ENCODE measurements at places on chromosomes 11 and 22.
A peak's percentile ranks its signal among the peaks of the same experiment; 100 is the strongest.

DNA sequence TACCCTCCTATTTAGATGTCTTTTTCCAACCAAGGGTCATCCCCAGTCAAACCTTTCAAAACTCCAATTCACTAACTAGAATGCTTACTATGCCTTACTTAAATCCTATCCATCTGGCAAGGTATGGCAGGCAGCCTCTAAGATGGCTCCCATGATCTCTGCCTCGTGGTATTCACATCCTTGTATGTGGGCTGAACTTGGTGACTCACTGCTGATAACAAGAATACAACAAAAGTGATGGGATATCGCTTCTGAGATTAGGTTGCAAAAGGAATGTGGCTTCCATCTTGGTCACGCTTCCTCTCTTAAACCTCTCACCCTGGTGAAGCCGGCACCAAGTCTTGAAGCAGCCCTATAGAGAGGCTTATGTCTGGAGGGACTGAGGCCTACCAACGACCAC, 29.6 kb upstream of the UPB1 start:
- DNase-seq: no peak

GRCh38 chr11:87453531-87454089, 415.9 kb downstream of the TMEM135 start:
- DNase-seq: no peak

DNA sequence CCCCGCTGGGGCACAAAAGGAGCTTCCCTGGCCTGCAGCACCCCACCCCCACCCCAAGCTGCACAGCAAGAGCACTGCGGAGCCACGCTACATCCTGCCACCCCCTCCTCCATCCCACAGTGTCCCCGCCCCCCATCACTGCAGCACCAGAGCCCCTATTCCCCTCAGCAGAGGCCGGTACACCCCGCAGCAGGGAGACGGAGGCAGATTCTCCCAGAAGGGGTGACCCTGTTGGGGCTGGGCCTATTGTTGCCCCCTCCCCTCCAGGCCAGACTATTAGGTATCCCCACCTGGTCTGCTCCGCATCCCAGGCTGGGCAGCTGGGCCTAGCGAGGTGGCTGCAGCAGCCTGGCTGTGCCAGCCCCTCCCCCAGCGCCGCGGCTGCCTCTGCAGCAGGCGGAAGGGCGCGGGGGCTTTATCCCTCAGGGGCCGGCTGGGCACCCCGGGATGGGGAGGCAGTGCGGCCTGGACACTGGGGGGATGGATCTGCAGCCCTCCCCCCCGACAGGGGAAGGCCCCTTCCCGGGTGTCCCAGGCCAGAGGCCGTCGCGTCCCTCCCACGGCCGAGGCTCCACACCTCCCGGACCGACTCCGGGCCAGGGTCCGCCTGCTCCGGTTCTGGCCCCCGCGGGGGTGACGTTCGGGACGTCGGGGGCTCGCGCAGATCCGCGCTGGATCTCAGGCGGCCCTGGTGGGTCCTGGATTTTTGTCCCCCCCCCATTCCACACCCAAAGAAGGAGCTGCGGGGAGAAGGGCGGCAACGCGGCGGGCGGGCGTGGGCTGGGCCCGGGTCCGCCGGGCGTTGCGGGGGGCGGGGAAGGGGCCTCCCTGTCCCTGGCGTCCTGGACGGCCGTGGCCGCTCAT, 943 bp downstream of the DUSP8 start:
- DNase-seq: no peak

DNA sequence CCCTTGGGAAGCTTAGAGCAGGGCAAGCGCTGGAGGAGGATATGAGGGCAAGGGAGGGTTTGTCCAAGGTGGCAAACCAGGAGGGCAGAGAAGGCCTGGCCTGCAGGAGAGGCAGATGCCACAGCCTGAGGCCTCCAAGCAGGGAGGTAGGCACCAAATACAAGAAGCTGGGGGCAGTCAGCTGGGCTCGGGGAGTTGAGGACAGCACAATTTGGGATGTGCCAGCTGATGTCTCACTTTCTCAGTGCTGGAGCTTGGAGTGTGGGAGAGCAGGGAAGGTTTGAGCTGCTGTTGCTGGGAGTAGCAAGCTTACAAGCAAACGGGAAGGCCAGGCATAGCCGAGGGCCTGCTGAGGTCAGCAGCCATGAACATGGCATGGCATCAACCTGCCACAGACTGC, 4.0 kb downstream of the ZDHHC24 start:
- DNase-seq: no peak

GRCh38 chr11:72326151-72326848, 82.3 kb upstream of the PHOX2A start:
- no peak for DNase-seq

DNA sequence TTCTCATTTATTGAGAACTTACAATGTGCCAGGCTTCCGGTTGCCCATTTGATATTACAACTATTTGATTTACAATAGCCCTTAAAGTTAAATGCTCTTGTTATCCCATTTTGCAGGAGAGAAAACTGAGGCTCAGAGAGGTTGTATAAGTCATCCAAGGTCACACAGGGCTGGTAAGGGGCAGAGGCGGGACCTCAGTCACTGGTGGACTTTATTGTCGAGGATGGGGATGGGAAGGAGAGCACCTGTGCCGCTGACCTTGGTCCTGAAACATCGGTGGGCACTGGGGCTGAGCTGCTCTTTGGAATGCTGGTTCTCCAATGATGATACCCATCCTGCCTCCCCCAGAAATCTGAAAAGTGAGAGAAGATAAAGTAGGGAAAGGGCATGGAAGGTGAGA, 265.4 kb downstream of the MIAT start:
- no peak for DNase-seq

- no peak for DNase-seq
These were observed 86.3 kb downstream of the SNX19 start for GRCh38 chr11:130829920-130830511.

GRCh38 chr11:47944632-47945031, 35.7 kb upstream of the PTPRJ start:
- no peak for DNase-seq

DNA sequence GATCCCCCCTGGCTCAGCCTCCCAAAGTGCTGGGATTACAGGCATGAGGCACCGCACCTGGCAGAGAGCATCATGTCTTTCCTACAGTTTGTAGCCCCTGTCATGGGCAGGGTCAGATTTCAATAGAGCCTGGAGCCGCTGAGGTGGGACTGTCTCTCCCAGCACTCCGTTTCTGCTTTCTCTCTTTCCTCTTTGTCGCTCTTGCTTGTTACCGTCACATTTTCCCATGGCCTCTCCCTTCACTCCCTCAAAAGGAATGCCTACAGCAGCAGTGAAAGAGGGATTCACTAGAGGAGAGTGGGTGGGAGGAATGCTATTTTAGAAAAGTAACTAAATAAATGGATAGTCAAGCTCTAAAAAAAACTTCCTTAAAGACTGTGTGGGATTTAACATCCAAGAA, 136.7 kb upstream of the TTC12 start:
- DNase-seq: no peak

DNA sequence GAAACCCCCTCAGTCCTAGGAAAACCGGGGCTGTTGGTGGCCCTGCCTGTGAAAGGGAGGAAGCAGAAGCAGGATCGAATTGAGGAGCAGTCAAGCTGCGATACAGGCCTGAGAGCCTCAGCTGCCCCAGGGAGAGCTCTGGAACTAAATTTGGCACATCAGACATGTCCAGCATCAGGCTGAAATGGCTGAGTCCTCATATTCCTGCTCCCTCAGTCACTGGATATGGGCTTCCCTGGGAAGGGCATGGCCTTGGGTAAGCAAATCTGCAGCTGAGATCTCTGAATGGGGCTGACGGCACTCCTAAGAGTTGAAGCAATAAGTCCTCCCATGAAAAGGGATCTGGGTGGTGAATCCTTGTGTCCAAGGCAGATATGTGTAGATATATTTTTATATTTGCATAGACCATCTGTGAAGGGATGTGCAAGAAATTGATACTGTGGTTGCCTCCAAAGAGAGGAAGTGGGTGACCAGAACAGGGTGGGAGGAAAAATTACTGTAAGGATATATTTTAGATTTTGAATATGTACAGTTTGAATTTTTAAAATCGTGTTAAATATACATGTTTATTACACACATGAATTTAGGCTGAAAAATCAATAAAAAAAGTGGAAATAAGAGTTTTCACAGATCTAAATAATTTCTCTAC, 45.5 kb downstream of the APIP start:
- no peak for DNase-seq

DNA sequence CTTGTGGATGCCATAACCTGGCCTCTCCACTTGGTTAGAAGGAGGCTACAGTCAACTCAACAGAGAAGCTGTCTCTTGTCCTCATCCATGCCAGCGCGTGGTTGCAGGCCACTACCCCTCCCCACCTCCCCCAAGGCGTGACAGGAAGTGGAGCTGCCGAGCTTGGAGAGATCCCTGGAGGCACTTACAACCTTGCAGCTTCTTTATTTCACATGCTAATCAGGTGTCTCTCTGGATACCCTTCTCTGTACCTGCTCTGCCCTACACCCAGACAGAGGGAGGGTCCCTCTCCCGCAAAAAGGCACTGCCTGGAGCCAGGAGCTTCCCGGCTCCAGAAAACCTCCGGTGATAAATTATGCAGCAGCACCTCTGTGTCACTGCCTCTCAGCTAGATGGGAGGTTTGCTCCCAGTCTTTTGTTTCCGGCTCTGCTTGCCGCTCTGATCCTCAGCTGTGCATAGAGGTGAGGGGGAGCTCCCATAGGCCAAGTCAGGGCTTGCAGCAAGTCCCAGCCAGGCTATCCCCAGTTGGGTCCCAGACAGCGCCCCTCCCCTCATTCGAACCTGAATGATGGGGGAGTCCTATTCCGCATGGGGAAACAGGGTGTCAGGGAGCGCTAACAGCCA, 5.7 kb downstream of the LRP4 start:
- peak; percentile 58 for DNase-seq

DNA sequence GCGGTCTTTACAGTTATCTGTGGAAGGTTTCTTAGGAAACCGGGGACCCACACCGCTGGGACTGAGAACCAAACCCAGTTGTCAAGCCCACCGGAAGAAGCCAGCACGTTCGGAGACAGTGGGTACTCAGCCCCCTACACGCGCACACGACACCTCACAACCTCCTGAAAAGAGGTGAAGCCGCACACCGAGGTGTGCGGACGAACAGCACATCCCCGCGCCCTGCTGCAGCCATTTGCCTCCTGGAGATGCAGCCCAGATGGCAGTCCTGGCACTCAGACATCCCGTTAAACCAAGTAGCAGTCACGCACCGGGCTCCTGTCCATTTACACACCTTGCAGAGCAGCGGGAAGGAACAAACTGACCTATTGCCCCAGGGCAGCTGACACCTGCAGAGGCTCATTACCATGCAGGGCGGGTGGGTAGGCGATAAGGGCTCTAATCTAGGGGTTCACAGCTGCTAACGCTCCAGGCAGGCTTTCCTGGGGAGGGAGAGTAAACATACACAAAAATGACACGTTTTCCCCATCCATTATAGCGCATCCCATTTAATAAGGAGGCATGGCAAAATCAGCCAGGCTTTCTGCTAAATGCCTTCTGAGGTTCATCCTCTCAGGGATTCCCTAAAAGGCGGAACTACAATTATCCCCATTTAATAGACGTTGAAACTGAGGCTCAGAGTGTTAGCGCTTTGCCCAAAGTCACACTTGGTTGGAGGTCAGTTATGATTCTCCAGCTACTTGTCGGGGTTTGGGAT, 864 bp upstream of the EHBP1L1 start:
- DNase-seq: no peak

DNA sequence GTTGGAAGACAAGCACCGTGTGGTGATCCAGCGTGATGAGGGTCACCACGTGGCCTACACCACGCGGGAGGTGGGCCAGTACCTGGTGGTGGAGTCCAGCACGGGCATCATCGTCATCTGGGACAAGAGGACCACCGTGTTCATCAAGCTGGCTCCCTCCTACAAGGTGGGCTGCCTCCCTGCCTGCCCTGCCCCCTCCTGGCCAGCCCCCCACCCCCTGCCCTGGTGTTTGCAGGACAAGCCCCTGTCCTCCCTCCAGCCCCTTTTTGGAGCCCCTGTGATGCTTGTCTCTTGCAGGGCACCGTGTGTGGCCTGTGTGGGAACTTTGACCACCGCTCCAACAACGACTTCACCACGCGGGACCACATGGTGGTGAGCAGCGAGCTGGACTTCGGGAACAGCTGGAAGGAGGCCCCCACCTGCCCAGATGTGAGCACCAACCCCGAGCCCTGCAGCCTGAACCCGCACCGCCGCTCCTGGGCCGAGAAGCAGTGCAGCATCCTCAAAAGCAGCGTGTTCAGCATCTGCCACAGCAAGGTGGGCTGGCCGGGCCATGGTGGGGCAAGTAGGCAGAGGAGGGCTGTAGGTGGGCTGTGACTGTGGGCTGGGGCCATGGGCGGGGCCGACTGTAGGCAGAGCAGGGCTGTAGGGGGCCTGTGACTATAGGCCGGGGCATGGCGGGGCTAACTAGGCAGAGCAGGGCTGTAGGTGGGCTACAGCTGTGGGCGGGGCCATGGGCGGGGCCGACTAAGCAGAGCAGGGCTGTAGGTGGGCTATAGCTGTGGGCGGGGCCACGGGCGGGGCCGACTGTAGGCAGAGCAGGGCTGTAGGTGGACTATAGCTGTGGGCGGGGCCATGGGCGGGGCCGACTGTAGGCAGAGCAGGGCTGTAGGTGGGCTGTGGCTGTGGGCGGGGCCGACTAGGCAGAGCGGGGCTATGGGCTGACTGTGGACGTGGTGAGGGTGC, 13.6 kb downstream of the MUC2 start:
- DNase-seq: no peak

GRCh38 chr22:26898946-26899605, 241.7 kb downstream of the MIAT start:
- peak; percentile 59 for DNase-seq
